Kidney (tissue), 22 donors: ENCODE measurements at places on chromosomes 2 and 18. TPM values are rescaled to one million over a fixed set of nuclear protein-coding genes. Genes with fewer than 3 reads are reported as not detected.
A peak's percentile ranks its signal among the peaks of the same experiment; 100 is the strongest.

GRCh38 chr2:45459860-45460259, 151.2 kb downstream of the SRBD1 start:
- H3K27me3 ChIP-seq, result no peaks in the 10 kb centered on the region
- no peaks in the 10 kb centered on the region for H3K36me3 ChIP-seq
- H3K4me1 ChIP-seq, result no peaks in the 10 kb centered on the region
- H3K27ac ChIP-seq, result no peak overlapping the region
- DNase-seq, result no peak
- H3K4me3 ChIP-seq, result no peak overlapping the region

- no peaks in the 10 kb centered on the region for H3K4me1 ChIP-seq
- no peak overlapping the region for H3K27ac ChIP-seq
- H3K36me3 ChIP-seq, result no peaks in the 10 kb centered on the region
- no peaks in the 10 kb centered on the region for H3K27me3 ChIP-seq
- no peak overlapping the region for H3K4me3 ChIP-seq
- DNase-seq, result no peak
Observed at GRCh38 chr2:181185421-181185820, 205.0 kb downstream of the UBE2E3 start.

- H3K36me3 ChIP-seq, result no peaks in the 10 kb centered on the region
- H3K27ac ChIP-seq, result no peak overlapping the region
- H3K27me3 ChIP-seq, result no peaks in the 10 kb centered on the region
- no peak for DNase-seq
- no peaks in the 10 kb centered on the region for H3K4me1 ChIP-seq
- H3K4me3 ChIP-seq, result no peak overlapping the region
Observed at GRCh38 chr18:68220458-68220857, 494.4 kb downstream of the TMX3 start.

DNA sequence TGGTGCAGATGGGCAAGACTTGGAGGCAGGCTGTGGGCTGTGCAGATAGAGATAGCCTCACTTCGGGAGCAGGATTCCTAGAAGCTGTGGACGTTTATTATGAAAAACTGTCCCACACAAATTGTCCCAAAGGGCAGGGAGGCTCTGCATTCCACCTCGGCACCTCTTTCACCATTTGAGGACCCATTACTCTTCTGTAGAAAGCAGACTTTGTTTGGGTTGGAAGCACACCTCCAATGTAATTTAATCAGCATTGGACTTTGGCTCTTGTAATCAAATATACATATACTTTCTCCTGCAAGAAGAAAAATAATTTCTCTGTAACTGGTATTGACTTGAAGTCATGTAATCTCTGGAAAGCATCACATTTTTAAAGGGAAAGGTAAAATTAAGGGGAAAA, 8.5 kb downstream of the ONECUT2 start:
- DNase-seq, result no peak
- no peak overlapping the region for H3K27ac ChIP-seq
- H3K27me3 ChIP-seq, result peaks cover 53% of the 10 kb centered on the region
- H3K4me1 ChIP-seq, result peaks cover under 1% of the 10 kb centered on the region
- no peak overlapping the region for H3K4me3 ChIP-seq

DNA sequence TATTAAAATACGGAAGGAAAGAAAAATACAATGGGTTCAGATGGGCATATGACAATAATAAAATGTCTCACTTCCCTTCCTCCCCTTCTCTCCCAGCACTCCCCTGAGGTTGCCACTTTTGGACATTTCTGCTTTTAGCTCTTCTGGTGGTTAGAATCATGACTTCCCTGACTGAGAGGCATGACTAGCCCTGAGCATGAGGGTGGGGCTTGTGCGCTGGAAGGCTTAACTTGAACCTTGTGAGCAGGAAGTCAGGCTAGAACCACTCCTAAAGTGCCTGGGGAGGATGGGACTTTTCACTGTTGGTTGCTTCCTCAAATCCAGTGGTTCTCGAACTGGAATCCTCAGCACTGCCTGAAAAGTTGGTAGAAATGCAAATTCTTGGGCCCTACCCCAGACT, 19.7 kb upstream of the ARHGAP25 start:
- no peaks in the 10 kb centered on the region for H3K36me3 ChIP-seq
- H3K27ac ChIP-seq, result no peak overlapping the region
- peaks cover 2% of the 10 kb centered on the region for H3K4me1 ChIP-seq

DNA sequence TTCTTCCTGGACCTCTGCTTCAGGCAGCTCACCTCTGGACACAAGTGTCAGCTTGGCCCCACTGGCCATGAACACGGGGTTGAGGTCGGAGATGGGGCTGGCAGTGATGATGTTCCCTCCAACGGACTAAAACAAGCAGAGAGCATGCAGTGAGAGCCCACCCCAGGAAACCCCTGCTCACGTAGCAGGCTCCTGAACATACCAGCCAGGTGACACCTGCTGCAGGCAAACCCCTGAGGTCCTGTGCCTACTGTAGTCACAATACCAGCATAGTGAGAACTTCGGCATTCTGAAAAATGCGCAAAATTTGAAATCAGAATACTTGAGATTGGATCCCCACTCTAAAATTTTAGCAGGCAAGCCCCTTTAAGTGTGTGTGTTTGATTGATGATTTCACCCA, 32.9 kb downstream of the XDH start:
- H3K4me1 ChIP-seq, result no peaks in the 10 kb centered on the region
- H3K36me3 ChIP-seq, result no peaks in the 10 kb centered on the region
- H3K27ac ChIP-seq, result no peak overlapping the region
- H3K27me3 ChIP-seq, result no peaks in the 10 kb centered on the region
- H3K4me3 ChIP-seq, result no peak overlapping the region
- DNase-seq, result no peak

DNA sequence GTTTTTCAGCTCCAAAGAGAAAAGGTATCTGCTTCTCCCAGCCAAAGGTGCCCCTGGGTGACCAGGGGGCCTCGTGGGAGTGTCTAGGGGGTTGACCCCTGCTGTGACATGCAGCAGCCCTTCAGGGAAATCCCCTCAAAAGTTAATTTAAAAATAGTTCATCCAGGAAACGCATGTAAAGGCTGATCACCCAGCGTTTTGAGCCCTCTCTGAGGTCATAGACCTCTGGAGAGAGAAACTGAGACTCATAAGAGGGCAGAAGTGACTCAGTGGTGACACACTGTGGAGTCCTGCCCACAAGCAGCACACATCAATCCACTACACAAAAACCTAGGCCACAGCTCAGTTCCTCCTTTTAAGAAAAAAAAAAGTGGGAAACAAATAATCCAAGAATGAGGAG, 11.9 kb downstream of the GAL3ST2 start:
- no peaks in the 10 kb centered on the region for H3K27me3 ChIP-seq
- no peak for DNase-seq
- H3K4me1 ChIP-seq, result no peaks in the 10 kb centered on the region
- no peak overlapping the region for H3K4me3 ChIP-seq

DNA sequence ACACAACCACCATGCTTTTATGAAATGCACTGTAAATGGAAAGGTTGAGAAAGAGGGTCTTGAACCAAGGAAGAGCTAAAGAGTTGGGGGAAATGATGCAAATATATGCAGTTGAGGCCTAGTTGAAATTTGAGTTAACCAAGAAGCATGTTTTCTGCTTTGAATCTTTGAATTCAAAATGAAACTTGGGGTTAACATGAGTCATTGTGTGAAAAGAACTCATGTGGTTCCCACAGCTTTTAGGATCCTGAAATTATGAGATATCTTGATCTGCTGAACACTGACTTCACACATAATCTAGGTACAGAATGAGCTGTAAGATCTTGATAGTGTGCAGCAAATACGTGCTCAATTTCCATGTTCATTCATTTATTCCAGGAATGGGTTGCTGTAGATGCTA, 422.9 kb upstream of the TRIB2 start:
- no peak overlapping the region for H3K4me3 ChIP-seq
- DNase-seq, result no peak
- H3K36me3 ChIP-seq, result no peaks in the 10 kb centered on the region
- no peaks in the 10 kb centered on the region for H3K4me1 ChIP-seq
- no peak overlapping the region for H3K27ac ChIP-seq
- H3K27me3 ChIP-seq, result no peaks in the 10 kb centered on the region

DNA sequence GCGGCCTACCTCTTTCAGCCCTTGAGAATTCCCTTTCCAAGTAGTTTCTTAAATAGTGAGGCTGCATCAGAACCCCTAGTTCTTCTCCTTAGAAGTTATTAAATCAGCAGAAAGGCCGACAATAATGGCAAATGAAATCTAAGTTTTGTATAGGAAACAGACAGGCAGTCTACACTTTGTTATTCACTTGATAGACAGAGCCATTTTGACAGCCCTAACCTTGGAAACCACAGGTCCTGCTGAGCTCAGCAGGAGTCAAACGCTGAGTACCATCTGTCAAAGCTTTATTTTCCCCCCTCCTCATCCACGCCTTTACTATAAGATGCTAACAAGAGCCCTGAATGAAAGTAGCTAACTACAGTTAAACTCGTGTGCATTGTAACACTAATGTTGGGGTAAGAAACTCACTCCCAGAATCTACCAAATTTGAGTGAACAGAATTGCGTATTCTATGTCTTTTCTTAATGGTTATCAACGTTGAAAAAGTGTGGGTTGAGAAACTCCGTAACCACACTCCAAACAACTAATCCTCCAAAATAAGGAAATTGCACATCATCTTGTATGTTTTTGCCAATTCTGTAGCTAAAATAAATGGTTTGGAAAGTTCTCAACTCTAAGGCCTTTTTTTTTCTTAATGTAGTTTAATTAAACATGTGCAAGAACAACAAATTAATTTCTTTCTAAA, 90.6 kb upstream of the EFEMP1 start:
- H3K4me1 ChIP-seq, result no peaks in the 10 kb centered on the region
- H3K27me3 ChIP-seq, result no peaks in the 10 kb centered on the region
- H3K27ac ChIP-seq, result no peak overlapping the region
- H3K36me3 ChIP-seq, result no peaks in the 10 kb centered on the region

DNA sequence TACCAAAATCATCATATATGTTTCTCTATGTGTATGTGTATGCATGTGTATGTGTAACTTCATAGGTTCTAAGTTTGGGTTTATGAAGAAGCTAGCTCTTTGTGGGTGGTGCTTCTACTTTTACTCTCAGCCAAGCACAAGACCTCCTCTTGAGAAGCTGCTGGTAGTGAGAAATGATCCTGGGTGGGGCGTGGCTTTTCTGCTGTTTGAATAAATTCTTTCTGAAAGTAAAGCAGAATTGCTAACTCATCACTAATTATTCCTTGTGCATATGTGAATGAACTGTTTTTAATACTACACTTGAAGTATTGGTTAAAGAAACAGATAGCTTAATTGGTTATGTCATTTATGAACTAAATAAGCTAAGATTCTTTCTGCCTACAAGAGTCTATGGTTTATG, 7.6 kb upstream of the GAREM1 start:
- no peak for DNase-seq
- no peaks in the 10 kb centered on the region for H3K36me3 ChIP-seq
- no peak overlapping the region for H3K4me3 ChIP-seq
- no peaks in the 10 kb centered on the region for H3K27me3 ChIP-seq
- H3K27ac ChIP-seq, result no peak overlapping the region

DNA sequence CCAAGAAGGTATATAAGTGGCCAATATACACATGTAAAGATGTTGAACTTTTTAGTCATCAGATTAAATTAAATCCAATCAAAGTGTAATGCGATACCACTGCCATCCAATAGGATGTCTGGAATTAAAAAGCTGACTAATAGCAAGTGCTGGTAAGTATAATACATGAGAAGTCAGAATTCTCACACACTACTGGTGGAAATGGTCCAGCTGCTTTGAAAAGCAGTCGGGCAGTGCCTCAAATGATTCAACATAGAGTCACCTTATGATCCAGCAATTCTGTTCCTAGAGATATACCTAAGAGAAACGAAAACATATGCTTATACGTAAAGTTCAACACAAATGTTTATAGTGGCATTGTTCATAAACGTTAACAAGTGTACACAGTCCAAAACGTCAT, 124.1 kb upstream of the MYT1L start:
- no peak overlapping the region for H3K4me3 ChIP-seq
- no peak for DNase-seq

- H3K36me3 ChIP-seq, result no peaks in the 10 kb centered on the region
- H3K27ac ChIP-seq, result no peak overlapping the region
- no peaks in the 10 kb centered on the region for H3K27me3 ChIP-seq
- peaks cover 2% of the 10 kb centered on the region for H3K4me1 ChIP-seq
- DNase-seq, result no peak
Observed at GRCh38 chr2:132620115-132620514, 49.9 kb downstream of the LYPD1 start.

DNA sequence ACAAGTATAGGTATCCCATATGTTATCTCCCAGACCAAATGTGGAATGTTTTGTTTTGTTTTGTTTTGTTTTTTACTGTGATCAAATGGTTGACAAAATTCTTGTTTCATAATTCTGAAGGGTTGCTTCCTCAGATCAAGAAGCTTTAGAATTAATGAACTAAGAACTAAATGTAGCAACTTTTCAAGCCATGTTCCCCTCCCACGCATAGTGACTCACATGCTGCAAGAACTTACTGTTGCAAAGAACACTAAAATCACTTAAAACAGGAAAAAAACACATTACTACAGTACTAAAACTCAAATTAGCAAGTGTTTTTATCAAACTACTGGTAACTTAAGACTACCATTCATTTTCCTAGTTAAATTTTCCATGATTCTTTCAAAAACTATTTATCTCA, 30.6 kb downstream of the HNRNPLL start:
- H3K27me3 ChIP-seq, result no peaks in the 10 kb centered on the region
- peaks cover 17% of the 10 kb centered on the region for H3K36me3 ChIP-seq
- DNase-seq, result no peak

- no peaks in the 10 kb centered on the region for H3K27me3 ChIP-seq
- H3K27ac ChIP-seq, result peak overlapping the region; percentile 48
- peak overlapping the region; percentile 45 for H3K4me3 ChIP-seq
- no peak for DNase-seq
- H3K36me3 ChIP-seq, result no peaks in the 10 kb centered on the region
- no peaks in the 10 kb centered on the region for H3K4me1 ChIP-seq
Observed at GRCh38 chr2:102190430-102191107, 3.7 kb downstream of the IL1RL2 start.

DNA sequence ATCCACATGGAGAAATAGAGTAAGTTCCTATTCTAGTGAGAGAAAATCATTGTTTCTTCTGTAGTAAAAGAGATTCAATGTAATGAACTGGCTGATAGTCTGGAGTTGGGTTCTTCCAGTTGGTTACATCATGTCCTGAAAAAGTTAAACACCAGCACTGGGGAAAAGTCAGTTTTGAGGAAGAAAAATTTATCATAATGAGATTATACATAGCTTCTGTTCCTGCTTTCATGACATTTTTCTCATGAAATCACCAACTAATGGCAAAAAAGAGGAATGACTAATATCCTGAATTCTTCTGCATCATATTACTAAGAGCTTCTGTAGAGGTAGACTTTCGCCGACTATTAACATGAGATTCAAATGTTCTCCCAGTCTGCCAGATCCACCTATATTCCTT, 69.2 kb upstream of the SLC9A2 start:
- no peaks in the 10 kb centered on the region for H3K4me1 ChIP-seq
- no peaks in the 10 kb centered on the region for H3K27me3 ChIP-seq
- no peak for DNase-seq
- no peaks in the 10 kb centered on the region for H3K36me3 ChIP-seq

Gene UGT1A10
- 6.6 TPM for polyA plus RNA-seq

Gene ZBTB7C
- 1.8 TPM for polyA plus RNA-seq

Gene TMEM163
- polyA plus RNA-seq, result 2.6 TPM

Gene IL1F10
- not detected for polyA plus RNA-seq

Gene CROCC2
- not detected for polyA plus RNA-seq

Gene ZNF24
- polyA plus RNA-seq, result 14.3 TPM

Gene DSC3
- not detected for polyA plus RNA-seq
